ENCODE measurements at places on chromosomes 16 and 17.

DNA sequence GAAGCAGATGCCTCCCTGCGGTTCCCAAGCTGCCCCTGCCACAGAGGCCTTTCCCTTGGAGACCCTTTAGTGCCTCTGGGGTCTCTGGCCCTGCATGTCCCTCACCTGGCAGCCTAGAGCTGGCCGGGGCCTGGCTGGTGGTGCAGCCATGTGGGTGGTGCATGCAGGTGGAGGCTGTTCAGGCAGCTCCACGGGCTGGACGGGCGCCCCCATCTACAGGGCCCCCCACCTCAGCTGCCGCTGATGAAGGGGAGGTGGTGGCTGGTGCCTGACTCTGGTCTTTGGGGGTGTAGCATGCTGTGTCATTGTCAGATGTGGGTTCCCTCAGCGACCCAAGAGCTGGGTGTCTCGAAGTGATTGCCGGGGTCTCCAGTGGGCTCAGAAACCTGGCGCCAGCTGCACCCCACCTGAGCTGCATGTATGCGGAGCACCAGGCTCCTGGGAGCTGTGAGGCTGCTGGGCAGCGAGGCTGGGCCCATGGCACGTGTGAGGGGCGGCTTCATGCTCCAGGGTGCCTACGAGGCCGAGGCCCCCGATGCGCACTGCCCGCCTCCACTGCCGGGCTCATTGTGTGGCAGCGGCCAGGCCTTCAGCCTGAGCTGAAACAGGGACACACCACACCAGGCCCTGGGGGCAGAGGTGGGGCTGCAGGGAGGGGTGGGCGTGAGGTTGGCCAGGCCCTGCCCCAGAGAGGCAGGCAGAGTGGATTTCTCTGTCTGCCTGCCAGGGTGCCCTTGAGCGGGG is 57.0 kb downstream of the BAIAP2 start:
- no peak for DNase-seq

DNA sequence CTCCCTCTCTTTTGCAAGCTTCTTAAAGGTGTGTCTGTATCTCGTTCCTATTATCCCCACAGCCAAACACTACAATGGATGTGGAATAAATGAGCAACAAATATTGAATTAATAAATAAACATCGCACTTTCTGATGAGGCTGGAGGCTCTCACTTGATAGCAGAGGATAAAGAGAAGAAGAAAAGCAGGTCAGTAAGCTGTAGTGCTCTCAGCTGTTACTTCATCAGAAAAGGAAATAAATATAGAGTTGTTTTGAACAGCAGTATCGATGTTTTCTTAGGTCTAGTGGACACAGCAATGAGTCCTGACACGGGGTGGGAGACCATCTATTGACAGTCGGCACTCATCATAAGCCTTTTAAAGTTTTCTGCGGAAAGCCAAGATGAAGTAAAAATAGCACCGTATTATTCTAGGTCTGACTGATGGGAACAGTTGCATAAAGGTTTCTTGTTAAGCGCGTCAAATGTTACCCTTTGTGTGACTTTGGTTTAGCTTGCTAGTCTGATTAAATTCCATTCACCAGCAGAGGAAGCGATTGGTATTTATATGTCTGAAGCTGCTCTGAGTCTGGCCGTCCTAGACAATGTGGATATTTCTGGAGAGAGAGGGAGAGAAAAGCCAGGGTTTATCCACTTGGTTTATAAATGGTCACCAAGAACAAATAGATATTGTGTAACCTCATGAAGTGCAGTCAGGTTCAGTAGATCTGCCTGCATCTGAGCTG is 646.1 kb downstream of the CDH11 start:
- no peak for DNase-seq

- DNase-seq = no peak
Observed at GRCh38 chr16:46736695-46737094, 11.4 kb downstream of the MYLK3 start.

GRCh38 chr17:7237266-7237760 is 1.9 kb downstream of the PHF23 start:
- no peak for DNase-seq

GRCh38 chr17:73029991-73030390 is 62.5 kb downstream of the SLC39A11 start:
- DNase-seq = no peak

GRCh38 chr17:45808845-45809244 is 24.7 kb downstream of the CRHR1 start:
- DNase-seq = no peak

DNA sequence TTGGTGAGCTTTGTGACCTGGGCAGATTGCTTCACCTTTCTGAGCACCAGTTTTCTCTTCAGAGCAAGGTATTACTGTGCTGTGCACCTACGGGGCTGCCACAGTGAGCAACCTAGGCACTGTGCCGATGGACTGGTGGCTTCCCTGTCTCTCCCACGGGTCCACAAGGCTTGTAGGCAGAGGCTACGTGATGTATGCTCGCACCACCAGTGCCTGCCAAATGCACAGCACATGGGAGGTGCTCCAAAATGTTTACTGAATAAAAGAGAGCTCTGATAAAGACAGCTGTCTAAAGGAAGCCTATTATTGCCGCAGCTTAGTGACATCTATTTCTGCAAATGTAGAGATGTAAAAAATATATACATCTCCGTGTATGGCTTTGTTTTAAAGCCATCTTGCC is 139.2 kb downstream of the CDK5R1 start:
- no peak for DNase-seq

- no peak for DNase-seq
Observed at GRCh38 chr17:21082001-21082436, 39.2 kb upstream of the USP22 start.

- no peak for DNase-seq
Observed at GRCh38 chr16:89010210-89010925, 33.4 kb upstream of the CBFA2T3 start.

DNA sequence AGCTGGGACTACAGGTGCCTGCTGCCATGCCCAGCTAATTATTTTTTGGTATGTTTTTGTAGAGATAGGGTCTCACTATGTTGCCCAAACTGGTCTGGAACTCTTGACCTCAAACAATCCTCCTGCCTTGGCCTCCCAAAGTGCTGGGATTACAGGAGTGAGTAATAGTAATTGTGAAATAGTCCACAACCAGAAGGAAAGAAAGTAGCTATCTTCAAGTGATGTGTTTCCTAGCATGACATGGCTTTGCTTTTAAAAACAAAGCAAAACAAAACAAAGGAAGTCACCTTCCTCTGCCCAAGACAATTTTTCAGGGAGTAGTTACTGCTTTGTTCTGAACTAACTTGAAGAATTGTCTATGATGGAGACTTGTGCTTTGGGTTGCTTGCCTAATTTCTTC is 27.0 kb downstream of the ATP6V0A1 start:
- DNase-seq = no peak

DNA sequence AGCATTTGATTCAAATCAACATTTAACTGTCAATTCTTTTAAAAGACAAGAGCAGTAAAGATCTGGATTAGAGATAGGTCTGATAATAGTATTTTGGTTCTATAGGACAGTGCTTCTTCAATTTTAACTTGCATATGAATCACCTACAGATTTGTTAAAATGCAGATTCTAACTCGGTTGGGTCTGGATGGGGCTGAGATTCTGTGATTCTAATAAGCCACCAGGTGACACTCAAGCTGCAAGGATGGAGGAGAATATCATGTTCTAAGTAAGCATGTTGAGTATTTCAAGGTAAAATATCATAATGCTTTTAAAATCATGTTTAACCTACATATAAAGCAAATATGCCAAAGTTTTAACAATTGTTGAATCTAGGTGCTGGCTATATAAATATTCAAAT is 15.8 kb downstream of the TSPOAP1 start:
- DNase-seq = no peak

GRCh38 chr16:55482056-55482455 is 3.1 kb downstream of the MMP2 start:
- no peak for DNase-seq

GRCh38 chr17:76026714-76027158 is 370 bp downstream of the EVPL start:
- no peak for DNase-seq

GRCh38 chr16:81921085-81921814 is 90.0 kb downstream of the SDR42E1 start:
- no peak for DNase-seq

- no peak for DNase-seq
Observed at GRCh38 chr17:17741349-17742023, 60.2 kb downstream of the RAI1 start.

- no peak for DNase-seq
Observed at GRCh38 chr17:50347894-50348291, 2.0 kb downstream of the XYLT2 start.

GRCh38 chr16:85759136-85759535 is 8.2 kb upstream of the C16orf74 start:
- peak; percentile 77 for DNase-seq

GRCh38 chr16:78976212-78976611 is 624.3 kb downstream of the MAF start:
- DNase-seq = no peak

GRCh38 chr16:86961171-86961601 is 356.0 kb downstream of the C16orf95 start:
- DNase-seq = no peak

GRCh38 chr16:65123396-65124211 is 1.7 kb upstream of the CDH11 start:
- DNase-seq = no peak

DNA sequence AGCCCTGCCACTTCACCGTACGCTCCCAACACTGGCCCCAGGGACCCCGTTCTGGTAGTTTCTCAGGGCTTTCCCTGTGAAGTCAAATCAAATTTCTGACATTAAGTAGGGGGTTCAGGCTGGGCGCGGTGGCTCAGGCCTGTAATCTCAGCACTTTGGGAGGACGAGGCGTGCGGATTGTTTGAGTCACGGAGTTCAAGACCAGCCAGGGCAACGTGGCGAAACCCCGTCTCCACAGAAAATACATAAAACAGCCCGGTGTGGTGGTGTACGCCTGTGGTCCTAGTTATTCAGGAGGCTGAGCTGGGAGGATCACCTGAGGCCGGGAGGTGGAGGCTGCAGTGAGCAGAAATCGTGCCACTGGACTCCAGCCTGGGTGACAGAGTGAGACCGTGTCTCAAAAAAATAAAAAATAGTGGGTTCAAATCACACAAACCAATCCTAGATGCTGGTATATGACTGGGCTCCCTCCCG is 632 bp downstream of the CYBC1 start:
- peak; percentile 23 for DNase-seq

DNA sequence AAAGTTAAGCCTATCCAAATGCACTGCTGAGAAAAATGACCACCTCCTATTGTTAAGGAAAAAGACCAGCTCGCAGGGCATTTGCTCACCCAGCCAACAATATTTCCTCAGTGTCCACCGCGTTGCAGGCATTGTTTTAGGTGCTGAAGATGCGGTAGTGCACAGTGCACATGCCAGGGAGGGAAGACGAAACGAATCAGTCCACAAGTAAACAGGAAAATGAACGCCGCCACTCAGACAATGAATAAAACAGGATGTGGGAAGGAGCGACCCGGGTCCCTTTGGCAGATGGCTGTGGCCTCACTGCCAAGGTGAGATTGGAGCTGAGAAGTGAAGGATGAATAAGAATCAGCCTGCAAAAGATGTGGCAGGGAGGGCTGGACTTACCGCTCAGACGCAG is 249.2 kb downstream of the FOXL1 start:
- no peak for DNase-seq

DNA sequence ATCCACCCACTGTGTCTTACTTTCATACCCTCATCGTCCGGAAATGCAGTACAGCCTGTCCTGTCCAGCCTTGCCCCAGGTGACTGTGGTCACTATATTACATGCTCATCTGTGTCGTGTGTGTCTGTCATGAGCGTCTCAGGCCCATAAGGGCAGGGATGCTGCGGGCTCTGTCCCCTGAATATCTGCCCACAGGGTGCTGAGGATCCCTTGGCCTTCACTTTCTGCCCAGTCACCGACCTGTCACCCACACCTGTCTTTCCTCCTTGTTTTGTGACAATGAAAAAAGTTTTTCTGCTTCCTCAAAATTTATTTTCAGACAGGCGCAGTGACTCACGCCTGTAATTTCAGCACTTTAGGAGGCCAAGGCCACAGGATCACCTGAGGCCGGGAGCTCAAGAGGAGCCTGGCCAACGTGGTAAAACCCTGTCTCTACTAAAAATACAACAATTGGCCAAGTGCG is 1.4 kb upstream of the CTRB1 start:
- no peak for DNase-seq

DNA sequence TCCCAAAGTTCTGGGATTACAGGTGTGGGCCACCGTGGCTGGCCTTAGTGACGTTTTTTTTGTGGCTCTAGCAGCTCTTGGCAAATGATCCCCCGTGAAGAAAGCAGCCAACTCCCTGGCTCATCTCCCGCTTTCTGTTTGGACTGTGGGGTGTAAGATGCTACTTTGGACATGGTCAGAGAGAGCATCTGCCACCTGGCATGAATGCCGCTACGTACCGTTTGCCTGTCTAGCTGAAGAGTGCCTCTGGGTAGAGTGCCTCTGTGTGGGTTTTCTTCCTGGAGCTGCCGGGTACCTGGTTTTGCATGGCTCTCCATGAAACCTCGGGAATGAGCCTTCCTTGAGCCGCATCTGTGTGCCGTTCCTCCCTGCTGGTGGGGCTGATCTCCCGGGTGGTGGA is 34.3 kb downstream of the NDEL1 start:
- no peak for DNase-seq

DNA sequence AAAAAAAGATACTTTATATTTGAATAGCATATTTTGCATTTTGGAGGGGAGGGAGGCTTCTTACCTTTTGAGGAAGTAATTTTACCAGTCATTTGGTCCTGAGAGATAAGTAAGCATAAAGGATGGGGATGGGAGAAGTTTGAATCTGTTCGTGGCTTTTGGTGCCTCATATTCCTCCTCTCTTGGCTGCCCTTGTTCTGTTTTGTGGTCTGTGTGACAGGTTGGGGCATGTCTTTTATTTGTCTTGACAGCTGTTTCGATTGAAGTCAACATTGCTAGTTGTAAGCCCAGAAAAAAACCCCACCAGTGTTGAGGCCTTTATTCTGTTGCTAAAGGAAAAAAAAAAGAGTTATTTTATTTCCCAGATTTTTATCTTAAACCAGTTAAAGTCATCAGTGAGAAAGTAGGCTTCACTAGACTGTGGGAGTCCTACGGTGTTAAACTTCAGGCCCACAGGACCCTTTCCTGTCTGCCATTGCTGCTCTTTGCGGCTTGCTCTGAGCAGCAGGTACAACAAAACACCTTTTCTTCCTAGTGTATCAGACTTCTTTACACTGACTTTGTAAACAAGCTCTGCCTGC is 11.4 kb downstream of the SLC7A6 start:
- no peak for DNase-seq

- DNase-seq = no peak
Observed at GRCh38 chr17:36899250-36900159, 37.8 kb upstream of the LHX1 start.

DNA sequence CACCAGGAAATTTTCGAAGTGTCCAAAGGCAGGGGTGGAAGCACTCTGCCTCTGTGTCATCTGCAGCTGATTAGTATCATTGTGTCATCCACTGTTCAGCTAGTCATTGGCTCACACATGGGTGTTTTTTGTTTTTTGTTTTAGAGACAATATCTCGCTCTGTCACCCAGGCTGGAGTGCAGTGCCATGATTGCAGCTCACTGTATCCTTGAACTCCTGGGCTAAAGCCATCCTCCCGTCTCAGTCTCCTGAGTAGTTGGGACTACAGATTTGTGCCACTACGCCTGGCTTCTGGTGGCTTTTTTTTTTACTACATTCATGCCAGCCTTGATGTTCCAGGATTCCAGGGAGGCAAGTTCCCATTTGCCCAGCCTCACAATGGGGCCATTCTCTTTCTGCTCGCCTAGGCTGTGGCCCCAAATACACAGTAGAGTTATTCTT is 32.5 kb upstream of the MYO18A start:
- DNase-seq = peak; percentile 77
